Activated CD4-positive, alpha-beta T cell treated with anti-CD3 and anti-CD28 coated beads, Interleukin-2, amount 10 ng/mL, durations not matched to agents 24 days and 14 days (primary cell): ENCODE measurements at places on chromosomes 4 and X. TPM values are rescaled to one million over a fixed set of nuclear protein-coding genes. Genes with fewer than 3 reads are reported as not detected.

The EDA2R gene
- total RNA-seq: 2.7 and 3.6 TPM in 2 replicates

The GPM6B gene
- total RNA-seq: 0.14 TPM in 1 of 2 replicates, not detected in the other

The GPC4 gene
- total RNA-seq: 0.05 TPM in 1 of 2 replicates, not detected in the other

The PABPC4L gene
- total RNA-seq: not detected in 2 replicates

The FGFRL1 gene
- 18.2 and 18.9 TPM in 2 replicates for total RNA-seq

- H3K27me3 ChIP-seq: no peaks in the 10 kb centered on the region
- no peak overlapping the region for H3K4me3 ChIP-seq
- DNase-seq: no peak
- H3K36me3 ChIP-seq: no peaks in the 10 kb centered on the region
- no peaks in the 10 kb centered on the region for H3K4me1 ChIP-seq
- H3K27ac ChIP-seq: no peak overlapping the region
These were observed 35.8 kb downstream of the FAT4 start for GRCh38 chr4:125350470-125351135.

- no peaks in the 10 kb centered on the region for H3K27me3 ChIP-seq
- no peak overlapping the region for H3K27ac ChIP-seq
- H3K4me3 ChIP-seq: no peak overlapping the region
These were observed 219.8 kb downstream of the SHROOM3 start for GRCh38 chr4:76654791-76655190.

- no peak overlapping the region for H3K4me3 ChIP-seq
- no peaks in the 10 kb centered on the region for H3K36me3 ChIP-seq
These were observed 153.1 kb downstream of the AMELX start for GRCh38 chrX:11446336-11446735.

- no peaks in the 10 kb centered on the region for H3K4me1 ChIP-seq
- no peaks in the 10 kb centered on the region for H3K27me3 ChIP-seq
- H3K27ac ChIP-seq: no peak overlapping the region
- no peak overlapping the region for H3K4me3 ChIP-seq
These were observed 69.4 kb downstream of the PDS5A start for GRCh38 chr4:39908284-39908683.

GRCh38 chrX:142095651-142096245 is 109.3 kb downstream of the MAGEC2 start:
- DNase-seq: no peak
- H3K4me3 ChIP-seq: no peak overlapping the region
- H3K4me1 ChIP-seq: no peaks in the 10 kb centered on the region
- H3K27me3 ChIP-seq: no peaks in the 10 kb centered on the region

- H3K4me1 ChIP-seq: no peaks in the 10 kb centered on the region
- no peaks in the 10 kb centered on the region for H3K36me3 ChIP-seq
These were observed 40.5 kb upstream of the MGST2 start for GRCh38 chr4:139625093-139625455.

DNA sequence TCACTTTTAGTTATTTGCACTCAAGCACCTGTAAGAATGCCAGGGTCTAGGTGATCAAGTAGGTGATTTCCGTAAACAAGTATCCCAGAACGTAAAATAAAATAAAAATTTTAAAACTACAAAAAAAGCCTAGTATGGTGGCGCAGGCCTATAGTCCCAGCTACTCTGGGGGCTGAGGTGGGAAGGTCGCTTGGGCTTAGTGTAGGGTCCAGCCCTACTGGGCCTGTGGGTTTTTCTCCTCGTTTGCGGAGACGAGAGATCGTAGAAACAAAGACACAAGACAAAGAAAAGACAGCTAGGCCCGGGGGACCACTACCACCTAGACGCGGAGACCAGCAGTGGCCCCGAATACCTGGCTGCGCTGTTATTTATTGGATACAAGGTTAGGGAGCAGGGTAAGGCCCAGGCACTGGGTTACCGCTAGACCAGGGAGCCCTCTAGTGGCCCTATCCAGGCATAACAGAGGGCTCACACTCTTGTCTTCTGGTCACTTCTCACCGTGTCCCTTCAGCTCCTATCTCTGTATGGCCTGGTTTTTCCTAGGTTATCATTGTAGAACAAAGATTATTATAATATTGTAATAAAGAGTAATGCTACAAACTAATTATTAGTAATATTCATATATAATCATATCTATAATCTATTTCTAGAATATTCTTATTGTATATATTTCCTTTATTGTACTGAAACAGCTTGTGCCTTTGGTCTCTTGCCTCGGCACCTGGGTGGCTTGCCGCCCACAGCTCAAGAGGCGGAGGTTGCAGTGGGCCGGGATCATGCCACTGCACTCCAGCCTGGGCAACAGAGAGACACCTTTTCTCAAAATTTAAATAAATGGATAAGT is 38.4 kb downstream of the SAGE1 start:
- H3K4me3 ChIP-seq: no peak overlapping the region
- no peaks in the 10 kb centered on the region for H3K4me1 ChIP-seq
- no peaks in the 10 kb centered on the region for H3K36me3 ChIP-seq
- no peak overlapping the region for H3K27ac ChIP-seq
